ENCODE measurements at places on chromosomes 5 and 9.

- DNase-seq = no peak
Measured at GRCh38 chr9:134056483-134057306, 11.1 kb downstream of the BRD3 start.

DNA sequence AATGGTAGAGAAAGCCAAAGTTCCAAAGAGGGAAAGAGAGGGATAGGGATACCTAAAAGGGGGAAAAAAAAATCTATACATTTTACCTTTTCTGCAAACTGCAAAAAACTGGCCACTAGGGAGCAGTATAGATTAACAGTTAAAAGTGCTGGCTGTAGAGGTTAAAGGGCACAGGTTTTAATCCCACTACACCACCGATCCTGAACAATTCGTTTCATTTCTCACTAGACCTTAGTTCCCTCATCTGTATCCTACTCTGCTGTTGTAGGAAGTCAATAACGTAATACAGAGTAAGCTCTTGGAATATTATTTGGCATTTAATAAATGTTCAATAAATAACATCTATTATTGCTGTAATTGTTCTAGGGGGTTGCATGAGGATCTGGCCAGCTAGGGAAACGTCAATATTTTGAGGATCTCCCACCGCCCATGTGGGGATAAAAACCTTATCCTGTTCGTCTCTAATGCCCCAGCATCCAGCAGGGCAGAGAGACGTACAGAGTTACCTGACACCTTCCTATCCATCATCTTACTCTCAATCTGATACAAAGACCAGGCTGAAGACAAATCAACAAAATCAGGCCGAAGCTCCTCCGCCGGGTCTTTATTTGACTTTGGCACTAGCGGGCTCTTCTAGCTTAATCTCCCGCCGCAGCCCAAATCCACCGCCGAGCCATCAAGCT lies 757 bp downstream of the CDC26 start:
- no peak for DNase-seq

DNA sequence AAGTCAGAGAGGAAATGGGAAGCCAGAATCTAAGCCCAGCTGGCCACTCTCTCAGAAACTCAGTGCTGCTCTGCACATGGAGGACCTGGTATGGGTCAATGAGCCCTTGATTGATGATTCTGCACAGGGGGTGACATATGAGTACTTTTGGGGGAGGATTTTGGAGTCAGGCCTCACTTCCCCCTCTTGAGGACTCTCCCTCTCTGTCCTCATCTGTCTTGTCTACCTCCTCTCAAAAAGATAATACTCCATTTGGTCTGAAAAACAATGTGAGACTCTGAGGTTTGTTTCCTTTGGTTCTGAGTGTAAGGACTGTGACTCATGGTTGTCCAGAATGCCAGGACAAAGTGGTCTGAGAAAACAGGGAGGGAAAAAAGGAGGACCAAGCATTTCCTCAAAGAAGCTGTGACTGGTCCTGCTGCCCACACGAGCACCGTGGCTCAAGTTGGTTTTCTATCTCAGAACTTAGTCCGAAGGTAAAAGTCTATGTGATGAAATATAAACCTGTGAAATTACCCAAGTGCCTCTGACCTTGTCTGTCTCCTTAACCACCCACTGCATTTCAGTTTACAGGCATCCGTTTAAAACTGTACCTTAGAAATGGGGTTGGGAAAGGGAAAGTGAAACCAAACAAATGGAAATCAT lies 11.1 kb downstream of the TTC39B start:
- no peak for DNase-seq

GRCh38 chr9:124723352-124723751 lies 47.8 kb downstream of the NR6A1 start:
- DNase-seq = no peak

- DNase-seq = no peak
Measured at GRCh38 chr5:159536646-159537045, 206.4 kb upstream of the IL12B start.
